ENCODE measurements at places on chromosomes 3 and 15. TPM values are rescaled to one million over a fixed set of nuclear protein-coding genes. Genes with fewer than 3 reads are reported as not detected.

DNA sequence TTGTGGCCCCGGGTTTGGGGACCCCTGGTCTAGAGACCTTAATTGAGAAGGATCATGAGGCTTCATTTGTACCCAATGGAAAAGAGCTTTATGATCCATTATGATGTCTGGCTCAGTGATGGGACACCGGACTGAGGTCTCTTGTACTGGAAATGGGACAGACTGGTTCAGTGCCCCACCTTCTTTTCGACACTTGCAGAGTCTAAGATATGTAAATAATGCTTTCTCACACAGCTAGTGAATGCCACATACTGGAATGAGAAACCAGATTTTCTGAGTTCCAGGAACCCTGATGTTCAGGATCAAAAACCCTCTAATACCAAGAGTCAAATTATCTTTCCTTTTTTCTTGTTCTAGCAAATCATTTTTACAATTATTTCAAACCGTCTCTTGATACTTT lies 116.3 kb upstream of the ARPP21 start:
- no peaks in the 10 kb centered on the region for H3K4me1 ChIP-seq
- H3K36me3 ChIP-seq = no peaks in the 10 kb centered on the region
- DNase-seq = no peak
- H3K4me3 ChIP-seq = no peak overlapping the region

DNA sequence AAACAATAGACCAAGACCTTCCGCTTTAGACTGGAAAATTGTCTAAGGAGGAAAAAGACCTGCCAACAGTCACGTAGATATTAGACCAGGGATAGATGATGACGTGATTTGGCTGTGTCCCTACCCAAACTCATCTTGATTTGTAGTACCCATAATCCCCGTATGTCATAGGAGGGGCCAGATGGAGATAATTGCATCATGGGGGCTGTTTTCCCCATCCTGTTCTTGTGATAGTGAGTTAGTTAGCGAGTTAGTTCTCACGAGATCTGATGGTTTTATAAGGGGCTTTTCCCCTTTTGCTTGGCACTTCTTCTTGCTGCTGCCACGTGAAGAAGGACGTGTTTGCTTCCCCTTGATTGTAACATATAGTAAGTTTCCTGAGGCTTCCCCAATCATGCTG lies 31.7 kb upstream of the SUCLG2 start:
- DNase-seq = no peak
- no peak overlapping the region for H3K27ac ChIP-seq

GRCh38 chr3:177318559-177318958 lies 121.3 kb upstream of the TBL1XR1 start:
- peaks cover 10% of the 10 kb centered on the region for H3K36me3 ChIP-seq
- no peak overlapping the region for H3K4me3 ChIP-seq
- peaks cover 14% of the 10 kb centered on the region for H3K27me3 ChIP-seq

SYNPR gene
- total RNA-seq = not detected

DNA sequence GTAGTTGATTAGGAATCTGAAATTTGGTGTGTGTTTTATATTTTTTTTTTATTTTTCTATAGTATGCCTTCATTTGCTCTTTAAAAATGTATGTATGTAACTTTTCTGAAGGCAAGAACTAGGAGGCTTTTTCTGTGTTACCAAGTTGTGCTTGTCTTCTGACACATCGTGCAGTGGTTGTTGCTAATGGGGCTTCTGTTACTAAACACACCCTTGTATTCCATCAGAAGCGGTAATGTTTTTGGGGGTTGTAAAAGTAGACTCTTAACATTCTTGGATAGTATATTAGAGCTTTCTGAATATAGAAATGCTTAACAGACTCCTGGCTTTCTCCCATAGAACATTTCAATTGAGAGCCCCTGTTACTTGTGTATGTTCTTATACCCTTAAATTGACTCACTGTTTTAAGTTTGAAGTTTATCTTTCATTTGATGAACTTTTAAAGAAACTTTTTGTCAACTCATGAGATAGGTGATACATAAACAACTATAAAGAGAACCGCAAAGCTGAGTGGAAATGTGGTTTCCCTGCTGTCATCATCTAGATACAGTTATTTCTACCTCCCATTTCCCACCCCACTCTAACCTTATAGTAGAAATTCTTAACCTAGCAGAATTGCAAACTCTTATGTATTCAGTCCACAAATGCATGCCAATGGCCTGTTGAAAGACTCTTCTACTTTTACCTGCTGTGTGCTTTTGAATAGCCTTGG lies 2.5 kb downstream of the TIPARP start:
- peak; percentile 75 for DNase-seq
- H3K4me1 ChIP-seq = peaks cover 60% of the 10 kb centered on the region
- peak overlapping the region; percentile 89 for H3K27ac ChIP-seq
- H3K27me3 ChIP-seq = no peaks in the 10 kb centered on the region
- peak overlapping the region; percentile 96 for H3K4me3 ChIP-seq
- peaks cover 57% of the 10 kb centered on the region for H3K36me3 ChIP-seq

SLC49A4 gene
- total RNA-seq = 1.8 TPM

PRTG gene
- not detected for total RNA-seq

Measured in activated CD8-positive, alpha-beta memory T cell treated with anti-CD3 and anti-CD28 coated beads, Interleukin-2, amount 10 ng/mL, durations not matched to agents 7 days and 5 days (primary cell).